ENCODE measurements at places on chromosomes 4 and X.
A peak's percentile ranks its signal among the peaks of the same experiment; 100 is the strongest.

- no peak for DNase-seq
These were observed 27.3 kb downstream of the ASMTL start for GRCh38 chrX:1425381-1425780.

DNA sequence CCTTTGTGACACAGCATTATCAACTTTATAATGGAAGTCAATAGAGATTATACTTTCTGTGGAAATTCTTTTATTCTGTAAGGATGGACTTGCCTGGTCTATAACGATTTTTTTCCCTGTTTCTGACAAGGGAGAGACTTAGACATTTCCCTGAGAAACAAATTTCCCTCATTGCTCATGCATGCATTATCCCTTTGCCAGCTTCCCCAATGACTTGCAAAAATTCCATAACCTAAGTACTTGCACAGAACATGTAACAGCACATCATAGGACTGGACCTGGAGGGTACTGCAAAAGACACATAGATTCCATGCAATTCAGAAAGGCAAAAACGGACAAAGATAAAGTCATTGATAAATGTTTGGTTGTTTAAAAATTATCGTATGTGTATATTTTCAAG, 166.7 kb downstream of the FHIP1A start:
- DNase-seq: no peak

DNA sequence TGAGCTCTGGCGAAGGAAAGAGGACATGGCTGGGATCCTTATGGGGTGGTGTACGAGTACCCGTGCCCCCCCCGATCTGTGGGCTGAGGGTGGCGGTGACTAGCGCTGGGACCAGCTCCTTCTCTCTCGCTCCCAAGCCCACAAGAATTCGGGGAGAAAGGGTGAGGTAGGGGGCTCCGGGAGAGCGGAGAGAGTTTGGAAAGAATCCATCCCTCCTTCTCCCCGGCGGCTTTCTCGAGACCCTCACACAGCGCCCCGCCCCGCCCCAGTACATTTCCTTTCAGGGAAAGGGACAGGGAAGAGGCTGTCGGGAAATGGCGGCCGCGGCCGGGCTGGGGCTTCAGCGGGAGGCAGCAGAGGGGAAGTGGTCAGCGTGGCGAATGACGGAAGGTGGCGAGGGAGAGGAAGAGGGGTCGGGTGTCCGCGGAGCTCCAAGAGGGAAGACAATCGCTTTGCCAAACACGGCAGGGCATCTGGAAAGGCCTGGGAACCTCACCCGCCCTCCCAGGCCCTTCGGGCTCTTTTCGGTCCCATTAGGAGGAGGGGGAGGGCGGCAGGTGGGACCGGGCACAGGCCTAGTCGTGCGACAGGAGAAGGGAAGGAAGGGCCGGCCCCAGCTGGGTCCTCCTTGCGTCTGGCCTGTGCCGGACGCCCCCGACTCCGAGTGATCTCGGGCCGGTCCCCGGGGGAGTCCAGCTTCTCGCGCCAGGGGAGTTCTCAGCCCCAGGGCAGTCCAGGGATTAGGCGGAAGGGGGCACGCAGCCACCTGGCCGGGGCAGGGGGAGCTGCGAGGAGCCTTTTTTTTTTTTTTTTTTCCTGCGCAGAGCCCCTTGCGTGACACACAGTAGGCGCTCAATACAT, 10.2 kb downstream of the HNRNPH2 start:
- peak; percentile 43 for DNase-seq

DNA sequence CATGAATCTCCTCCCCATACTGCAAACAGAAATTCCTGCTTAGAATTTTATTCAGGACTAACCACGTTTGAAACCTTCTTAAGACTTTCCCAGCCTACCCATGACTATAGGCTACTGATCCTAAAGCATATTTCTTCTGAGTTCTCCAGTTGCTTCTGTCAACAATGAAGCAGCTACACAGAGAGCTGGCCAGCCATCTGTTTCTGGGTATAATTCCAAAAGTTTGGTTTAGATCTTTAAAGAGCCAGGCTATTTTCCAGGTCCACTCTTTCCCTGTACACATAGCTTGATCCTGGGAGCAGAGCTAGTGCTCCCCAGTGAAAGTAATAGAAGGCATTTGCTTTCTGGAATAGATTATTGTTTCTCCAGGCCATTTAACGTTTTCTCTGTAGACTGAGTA, 4.0 kb upstream of the ITM2A start:
- DNase-seq: no peak

GRCh38 chrX:129510331-129510730, 13.0 kb downstream of the SMARCA1 start:
- no peak for DNase-seq

- no peak for DNase-seq
These were observed 1.0 kb upstream of the RNF150 start for GRCh38 chr4:141133999-141134995.

DNA sequence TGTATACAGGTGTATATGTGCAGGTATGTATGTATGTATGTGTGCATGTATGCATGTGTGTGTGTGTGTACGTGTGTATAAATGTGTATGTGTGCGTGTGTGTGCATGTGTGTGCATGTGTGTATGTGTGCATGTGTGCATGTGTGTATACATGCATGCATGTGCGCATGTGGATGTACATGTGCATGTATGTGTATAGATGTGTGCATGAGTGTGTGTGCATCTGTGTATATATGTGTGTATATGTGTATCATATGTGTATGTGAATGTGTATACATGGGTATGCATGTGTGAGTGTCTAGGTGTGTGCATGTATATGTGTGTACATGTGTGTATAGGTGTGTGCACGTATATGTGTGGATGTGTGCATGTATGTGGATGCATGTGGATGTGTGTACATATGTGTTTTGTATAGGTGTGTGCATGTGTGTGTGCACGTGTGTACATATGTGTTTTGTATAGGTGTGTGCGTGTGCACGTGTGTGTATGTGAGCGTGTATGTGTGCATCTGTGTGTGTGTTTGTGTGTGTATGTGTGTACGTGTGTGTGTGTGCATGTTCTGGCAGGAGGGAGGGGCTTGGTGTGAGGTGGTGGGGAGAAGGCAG, 6.0 kb downstream of the BGN start:
- no peak for DNase-seq

- no peak for DNase-seq
These were observed 8.1 kb downstream of the ACSL1 start for GRCh38 chr4:184817494-184818215.

DNA sequence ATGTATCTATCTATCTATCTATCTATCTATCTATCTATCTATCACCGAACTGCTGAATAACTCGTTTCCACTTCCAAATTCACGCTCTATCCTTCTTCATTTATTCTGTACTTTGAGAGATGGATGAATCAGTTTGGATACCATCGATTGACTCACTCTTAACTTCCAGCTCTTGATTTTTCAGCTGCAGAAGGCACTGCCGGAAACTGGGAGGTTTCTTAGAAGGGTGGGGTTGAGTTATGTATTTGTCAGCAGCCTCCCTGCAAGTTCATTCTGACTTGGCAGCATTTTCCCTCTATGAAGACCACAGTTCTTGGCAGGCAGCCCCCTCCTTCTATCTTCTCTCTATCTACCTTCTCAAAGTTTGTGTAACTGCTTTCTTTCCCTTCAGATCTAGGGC, 112.0 kb upstream of the MAGEB18 start:
- no peak for DNase-seq

GRCh38 chrX:85922821-85923220, 124.5 kb downstream of the CHM start:
- no peak for DNase-seq

GRCh38 chr4:168981942-168982341, 28.1 kb downstream of the CBR4 start:
- no peak for DNase-seq

DNA sequence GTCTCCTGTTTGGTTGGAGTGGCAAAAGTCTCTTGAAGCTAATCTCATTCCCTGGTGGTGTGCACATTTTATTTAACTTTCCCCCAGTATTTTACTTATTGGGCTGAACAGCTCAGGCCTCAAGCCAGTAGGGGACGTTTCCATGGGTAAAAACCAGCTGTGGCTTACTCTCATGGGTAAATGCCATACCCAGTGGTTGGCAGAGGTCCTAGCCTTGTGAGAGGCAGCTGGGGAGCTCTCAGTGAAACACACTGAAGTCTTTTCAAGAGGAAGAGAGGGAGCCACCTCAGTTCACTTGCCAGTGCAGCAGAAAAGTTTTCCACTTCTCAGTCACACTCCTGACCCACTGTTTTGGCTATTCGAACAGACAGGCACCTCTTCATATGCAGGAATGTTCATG, 1964.2 kb downstream of the ARAP2 start:
- no peak for DNase-seq
